Activated CD8-positive, alpha-beta memory T cell treated with anti-CD3 and anti-CD28 coated beads, Interleukin-2, amount 50 U/mL, for 48 hours (primary cell): ENCODE measurements at places on chromosomes 6 and 20.

DNA sequence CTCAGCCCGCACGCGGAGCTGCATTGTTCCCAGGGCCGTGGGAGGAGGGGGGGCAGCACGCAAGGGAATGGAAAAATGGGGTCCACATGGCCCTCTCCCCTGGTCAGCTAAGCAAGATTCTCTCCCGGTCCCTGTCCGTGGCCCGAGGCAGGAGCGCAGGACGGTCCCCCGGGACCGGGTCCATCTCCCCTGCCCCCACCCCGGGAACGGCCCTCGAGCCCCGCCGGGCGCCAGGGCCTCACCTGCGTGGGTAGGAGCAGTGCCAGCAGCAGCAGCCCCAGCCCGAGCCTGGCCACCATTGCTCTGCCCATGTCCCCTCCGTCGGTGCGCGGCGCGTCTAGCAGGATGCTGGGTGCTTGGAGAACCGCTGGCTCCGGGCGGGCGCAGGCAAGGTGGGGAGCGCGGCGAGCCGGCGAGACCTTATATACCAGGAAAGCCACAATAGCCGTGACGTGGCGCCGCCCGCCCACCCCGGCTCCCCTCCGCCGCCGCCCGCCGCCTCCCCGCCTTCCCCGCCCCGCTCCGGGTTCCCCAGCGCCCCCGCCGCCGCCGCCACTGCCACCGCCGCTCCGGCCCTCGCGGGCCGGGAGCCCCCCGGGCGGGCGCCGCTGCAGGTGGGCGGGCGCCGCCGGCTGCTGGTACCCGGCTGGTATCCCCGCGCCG is at the start of gene CD24:
Gene CD24 (minus strand): TSS at position 394 of the 663 bp plus-strand sequence. CDS start 83 bp downstream, at position 311.
- peak; percentile 60 for DNase-seq

DNA sequence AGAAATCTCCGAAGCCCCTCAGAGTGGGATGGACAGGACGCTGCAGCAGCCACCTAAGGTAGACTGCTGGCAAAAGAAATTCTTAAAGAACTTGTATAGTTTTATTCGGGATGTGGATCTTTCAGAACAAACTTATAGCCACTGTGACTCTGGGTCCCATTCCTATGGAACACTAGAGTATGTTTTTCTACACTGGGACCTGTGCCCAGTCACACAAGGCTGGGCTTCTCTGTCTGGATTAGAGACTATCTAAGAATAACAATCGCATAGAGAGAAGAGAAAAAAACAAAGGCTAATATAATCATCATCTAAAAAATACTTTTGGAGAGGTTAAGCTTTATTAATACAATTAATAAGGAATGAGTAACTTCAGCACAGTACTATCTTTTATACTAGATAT is 28.9 kb downstream of the RMND1 start:
- DNase-seq, result no peak

DNA sequence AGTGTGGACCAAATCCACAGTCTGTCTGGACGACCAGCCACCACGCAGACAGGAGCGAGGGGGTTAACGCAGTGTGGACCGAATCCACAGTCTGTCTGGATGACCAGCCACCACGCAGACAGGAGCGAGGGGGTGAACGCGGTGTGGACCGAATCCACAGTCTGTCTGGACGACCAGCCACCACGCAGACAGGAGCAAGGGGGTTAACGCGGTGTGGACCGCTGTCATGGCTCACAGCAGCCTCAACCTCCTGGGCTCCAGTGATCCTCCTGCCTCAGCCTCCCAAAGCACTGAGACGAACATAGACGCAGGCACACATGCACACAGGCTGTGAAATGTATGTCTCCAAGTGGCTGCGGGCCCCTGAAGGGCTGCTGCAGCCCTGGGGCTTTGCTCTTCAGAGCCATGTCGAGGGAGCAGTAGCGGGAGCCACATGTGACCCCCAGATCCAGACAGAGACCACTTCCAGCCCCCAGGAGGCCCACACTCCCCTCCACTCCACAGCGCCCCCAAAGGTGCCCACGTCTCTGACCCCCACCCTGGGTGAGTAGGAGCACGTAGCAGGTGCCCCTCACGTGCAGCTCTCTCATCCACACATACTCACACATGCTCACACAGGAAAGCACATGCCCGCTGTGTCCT is 98.1 kb downstream of the YTHDF1 start:
- DNase-seq, result no peak

GRCh38 chr6:24415753-24416152 is 13.0 kb downstream of the MRS2 start:
- no peak for DNase-seq

GRCh38 chr6:16306334-16306733 is 67.9 kb downstream of the GMPR start:
- no peak for DNase-seq

DNA sequence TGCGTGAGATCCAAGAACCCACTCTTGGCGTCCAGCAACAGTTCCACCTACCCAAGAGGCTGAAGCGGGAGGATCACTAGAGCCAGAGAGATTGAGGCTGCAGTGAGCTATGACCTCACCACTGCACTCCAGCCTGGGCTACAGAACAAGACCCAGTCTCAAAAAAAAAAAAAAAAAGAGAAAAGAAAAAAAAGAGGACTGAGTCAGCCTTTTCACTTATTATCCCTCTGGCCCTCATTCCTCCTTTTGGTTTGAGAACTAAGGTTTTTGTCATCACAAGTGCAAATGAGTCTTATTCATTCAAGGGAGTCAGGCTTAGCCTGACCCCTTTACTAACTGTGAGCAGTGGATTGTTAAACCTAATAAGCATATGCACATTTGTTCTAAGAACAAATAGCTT is 37.9 kb upstream of the JARID2 start:
- DNase-seq, result no peak

DNA sequence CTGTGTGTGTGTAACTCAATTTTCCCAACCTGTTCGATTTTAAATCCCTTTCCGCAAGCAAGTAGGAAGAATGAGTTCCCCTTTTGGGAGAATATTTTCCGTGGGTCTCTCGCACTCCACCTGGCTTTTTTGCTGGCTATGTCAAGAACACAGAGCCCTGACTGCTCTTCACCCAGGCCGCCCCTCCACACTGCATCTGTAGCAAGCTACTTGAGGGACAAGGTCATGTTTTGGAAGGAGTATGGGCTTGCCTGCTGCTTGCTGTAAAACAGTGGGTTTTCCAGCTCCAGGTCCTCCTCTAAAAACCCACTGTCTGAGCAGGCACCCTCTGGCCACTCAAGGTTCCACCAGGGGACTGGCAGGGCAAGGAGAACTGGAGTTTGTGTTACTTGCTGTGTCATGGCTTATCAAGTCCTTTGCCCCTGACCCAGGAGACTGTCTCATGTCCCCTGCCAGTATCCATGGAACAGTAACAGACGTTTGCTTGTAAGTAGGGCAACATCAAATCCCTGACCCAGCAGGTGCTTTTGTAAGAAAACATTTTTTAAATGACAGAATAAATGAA is 35.5 kb upstream of the SYNJ2 start:
- DNase-seq, result no peak

DNA sequence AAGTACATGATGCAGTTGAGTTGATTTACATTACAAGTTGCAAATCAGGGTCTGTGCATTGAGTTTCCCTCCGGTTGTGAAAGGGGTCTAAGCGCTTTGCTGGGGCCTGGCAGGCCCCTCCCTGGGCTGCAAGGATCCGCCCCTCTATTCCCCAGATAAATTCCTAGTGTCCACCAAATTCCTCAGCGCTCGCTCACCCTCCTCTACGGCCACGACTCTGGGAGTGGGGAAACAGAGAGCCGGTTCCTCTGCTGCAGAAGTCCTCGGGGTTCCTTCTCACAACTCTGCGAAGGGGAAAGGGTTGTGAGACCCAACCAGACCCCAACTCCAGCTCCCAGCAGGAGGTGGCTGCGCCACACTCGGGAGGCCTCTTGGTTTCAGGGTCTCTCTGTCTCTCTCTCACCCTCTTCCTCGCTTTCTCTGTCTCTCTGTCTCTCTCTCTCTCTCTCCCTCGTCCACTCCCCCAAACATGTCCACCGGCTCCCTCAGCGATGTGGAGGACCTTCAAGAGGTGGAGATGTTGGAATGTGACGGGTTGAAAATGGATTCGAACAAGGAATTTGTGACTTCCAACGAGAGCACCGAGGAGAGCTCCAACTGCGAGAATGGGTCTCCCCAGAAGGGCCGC is at the start of gene TCF21:
Gene TCF21 (plus strand): TSS at position 185 of the 628 bp plus-strand sequence. CDS start 285 bp downstream, at position 470.
- no peak for DNase-seq

DNA sequence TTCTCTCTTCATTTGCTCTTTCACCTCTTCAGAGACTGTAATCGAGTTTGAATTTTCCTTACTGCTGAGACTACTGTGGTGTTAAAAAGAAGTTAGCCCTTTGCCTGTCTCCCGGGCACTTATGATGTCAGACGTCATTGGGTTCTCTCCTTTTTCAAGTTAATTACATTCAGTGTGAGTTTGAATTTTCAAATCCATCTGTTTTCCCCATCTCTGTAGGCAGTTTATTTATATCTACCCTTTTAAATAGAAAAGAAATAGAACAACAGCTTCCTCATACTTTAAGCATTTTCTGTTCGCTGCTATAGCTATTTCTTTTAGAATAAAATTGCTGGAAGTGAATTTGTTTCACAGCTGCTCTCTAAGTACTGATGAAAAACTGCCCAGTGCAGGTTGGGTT is 81.4 kb downstream of the MCHR2 start:
- no peak for DNase-seq

GRCh38 chr6:105402090-105402938 is 568 bp downstream of the PREP start:
- DNase-seq, result no peak

GRCh38 chr6:10268611-10269310 is 146.1 kb downstream of the TFAP2A start:
- no peak for DNase-seq

DNA sequence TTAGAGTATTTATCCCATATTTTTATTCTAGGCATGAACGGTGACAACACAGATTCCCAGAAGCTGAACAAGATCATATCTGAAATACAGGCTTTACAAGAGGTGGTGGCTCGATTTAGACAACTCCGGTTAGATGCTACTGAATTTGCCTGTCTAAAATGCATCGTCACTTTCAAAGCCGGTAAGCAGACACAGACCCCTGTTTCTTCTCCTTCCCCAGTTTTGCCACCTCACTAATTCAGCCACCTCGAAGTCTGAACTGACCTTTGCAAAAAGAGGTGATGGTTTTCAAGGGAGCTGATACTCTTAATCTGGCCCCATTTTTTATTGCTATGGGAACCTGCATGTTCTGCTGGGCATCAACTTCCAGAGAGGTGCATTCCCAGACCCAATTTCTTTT is 15.0 kb downstream of the NR2E1 start:
- DNase-seq, result no peak

DNA sequence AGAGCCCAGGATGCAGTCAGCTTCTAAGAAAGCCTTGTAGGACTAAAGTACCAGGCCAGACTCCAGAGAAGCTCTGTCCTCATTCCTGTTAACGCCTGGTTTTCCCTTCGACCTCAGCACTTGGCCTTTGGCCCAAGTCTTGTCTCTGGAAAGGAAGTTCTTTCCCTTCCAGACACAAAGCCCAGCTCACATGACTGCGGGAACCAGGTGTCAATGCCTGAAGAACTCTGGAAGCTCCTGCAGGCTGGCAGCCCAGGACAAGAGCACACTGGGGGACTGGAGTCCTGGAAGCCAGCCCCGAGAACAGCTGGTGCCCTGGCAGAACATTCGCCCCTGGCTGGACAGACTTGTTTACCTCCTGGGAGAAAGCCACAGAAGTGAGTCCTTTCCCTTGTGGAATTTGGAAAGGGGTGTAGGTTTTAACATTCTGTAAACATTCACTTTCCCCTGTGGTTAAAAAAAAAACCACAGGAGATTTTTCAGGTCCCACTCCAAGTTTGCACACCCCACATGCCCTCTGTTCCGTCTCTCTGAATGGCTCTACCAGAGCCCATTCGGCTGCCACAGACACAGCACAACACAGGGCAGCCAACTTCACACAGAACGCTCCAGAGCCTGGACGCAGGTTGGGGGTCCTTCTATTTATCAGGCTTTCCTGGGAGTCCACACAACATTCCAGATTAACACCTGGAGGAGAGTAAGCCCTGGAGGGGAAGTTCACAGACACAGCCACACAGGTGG is 18.1 kb downstream of the ACSS1 start:
- no peak for DNase-seq

- no peak for DNase-seq
Measured at GRCh38 chr6:151269321-151269995, 29.7 kb downstream of the AKAP12 start.

DNA sequence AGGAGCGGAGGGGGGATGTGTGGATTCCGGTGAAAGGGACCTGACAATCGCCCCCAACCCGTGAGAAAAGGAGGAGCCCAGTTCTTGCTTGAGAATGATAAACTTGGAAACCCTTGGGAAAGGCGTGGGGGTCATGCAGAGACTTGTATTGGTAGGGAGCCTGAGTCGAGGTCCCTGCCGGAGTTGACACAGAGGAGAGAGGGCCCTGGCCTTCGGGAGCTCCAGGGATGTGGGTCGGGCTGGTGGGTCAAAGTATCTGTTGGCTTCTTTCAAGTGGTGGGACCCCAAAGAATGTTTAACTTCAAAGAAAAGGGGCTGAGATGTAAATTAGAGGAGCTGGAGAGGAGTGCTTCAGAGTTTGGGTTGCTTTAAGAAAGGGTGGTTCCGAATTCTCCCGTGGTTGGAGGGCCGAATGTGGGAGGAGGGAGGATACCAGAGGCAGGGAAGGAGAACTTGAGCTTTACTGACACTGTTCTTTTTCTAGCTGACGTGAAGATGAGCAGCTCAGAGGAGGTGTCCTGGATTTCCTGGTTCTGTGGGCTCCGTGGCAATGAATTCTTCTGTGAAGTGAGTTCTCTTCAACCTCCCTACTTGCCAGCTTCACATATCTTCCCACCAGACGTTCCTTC is 571 bp downstream of the CSNK2B start:
- peak; percentile 60 for DNase-seq
